Islet precursor cell (in vitro differentiated cells): ENCODE measurements at places on chromosomes 16 and 17.

DNA sequence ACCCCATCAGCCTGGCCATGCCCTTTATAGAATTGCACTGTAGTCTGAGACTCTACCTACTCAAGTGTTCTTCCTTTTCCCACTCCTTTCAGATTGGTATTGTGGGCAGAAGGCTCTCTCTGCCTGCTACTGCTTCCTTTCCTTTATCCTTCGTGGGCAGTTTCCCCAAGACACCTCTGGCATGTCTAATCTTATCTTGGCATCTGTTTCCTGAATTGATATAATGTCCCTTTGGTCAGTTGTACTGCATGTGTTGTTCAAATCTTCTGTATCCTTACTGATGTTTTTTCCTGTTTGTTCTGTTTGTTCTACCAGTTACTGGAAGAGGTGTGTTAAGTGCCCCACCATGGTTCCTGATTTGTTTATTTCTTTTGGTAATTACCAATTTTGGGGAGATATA, 29.5 kb upstream of the MSI2 start:
- DNase-seq: peak; percentile 44

- DNase-seq: peak; percentile 62
Observed at GRCh38 chr17:11486101-11486867, 112.0 kb upstream of the DNAH9 start.

- peak; percentile 13 for DNase-seq
Observed at GRCh38 chr17:32915245-32915644, 12.7 kb upstream of the TMEM98 start.

DNA sequence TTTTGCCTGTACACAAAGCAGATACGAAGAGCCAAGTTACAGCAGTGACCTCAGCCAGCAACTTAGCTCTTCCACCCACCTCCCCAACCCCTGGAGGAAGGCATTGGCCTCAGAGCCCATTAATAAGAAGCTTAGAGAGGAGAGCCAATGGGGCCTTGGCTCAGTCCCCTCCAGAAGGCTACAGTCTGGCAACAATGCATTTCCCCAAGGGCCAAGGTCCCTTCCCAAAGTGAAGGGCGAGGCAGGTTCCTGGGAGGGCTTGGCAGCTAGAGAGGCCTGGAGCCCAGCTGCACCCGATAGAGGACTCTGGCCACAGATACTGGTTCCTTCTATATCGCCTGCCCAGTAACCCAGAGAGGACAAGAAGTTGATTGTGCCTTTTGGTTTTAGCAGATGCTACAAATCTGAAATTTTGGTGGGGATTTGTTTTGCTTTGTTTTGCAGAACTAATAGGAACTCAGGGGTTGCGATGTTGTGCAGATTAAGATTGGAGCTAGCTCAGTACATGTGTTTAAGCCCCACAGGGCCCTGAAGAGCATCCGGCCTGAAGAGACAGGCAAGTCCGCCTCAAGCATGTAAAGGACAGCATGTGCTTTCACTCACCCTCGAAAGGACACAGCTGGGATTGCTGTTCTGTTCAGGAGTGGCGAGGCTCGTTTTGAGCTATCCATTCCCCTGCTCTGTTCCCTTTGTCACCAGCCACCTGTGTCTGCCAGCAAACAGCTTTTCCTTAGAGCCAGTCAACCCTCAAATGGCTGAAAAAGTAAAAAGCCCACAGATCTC, 12.0 kb upstream of the PNPO start:
- DNase-seq: no peak

- no peak for DNase-seq
Observed at GRCh38 chr16:31182391-31182790, 2.5 kb downstream of the FUS start.

- no peak for DNase-seq
Observed at GRCh38 chr17:10583834-10584233, 34.4 kb upstream of the MYH2 start.

GRCh38 chr17:69743091-69743490, 328.6 kb downstream of the MAP2K6 start:
- DNase-seq: no peak

GRCh38 chr16:76941113-76941512, 249.9 kb upstream of the MON1B start:
- DNase-seq: no peak

DNA sequence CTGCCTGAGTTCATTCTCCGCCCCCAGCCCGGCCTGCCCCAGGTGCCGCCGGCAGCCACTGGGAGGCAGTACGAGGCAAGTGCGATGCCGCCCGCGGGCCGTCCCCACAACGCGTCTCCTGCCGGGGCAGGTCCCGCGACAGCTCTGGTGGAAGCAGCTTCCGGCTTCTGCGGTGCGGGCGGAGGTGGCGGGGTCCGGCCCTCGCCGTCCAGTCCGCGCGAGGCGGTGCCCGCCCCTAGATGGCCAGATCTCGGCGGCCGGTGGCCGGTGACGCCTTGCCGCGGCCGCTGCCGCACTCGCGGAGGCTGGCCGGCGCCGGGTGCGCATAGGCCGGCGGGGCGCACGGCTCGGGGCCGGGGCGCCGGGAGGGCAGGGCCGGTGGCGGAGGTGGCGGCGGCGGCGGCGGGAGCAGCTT, 1.8 kb downstream of the GJD3 start:
- DNase-seq: peak; percentile 97

DNA sequence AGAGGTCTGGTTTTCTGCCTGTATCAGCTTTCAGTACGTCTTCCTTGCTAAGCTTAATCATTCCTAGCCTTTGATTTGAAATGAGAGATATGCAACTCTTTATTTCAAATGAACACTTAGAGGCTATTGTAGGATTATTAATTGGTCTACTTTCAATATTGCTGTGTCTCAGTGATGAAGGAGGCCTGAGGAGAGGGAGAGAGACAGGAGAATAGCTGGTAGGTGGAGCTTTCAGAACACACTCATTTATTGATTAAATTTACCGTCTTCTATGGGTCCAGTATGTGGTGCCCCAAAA, 187.0 kb downstream of the BCAS3 start:
- DNase-seq: no peak

GRCh38 chr17:50288306-50288705, 14.0 kb downstream of the TMEM92 start:
- no peak for DNase-seq

GRCh38 chr16:80350061-80350460, 190.7 kb upstream of the DYNLRB2 start:
- no peak for DNase-seq

DNA sequence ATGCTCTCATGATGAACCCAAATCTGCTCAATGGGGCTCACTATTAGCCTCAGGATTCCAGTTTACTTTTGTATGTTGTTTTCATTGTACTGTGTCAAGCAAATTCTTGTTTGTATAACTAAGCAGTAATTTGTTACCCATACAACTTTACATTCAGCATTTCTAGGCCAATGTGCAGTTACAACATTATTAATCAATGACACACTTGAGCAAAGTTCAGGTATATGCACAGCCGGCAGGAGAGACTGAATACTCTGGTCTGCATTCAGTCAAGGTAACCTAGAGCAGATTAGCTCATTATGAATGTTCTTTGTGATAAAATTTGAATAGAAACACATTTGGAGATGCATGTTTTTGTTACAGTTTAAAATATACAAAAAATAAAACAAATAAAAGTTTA, 2.2 kb upstream of the MYO1D start:
- no peak for DNase-seq

- DNase-seq: peak; percentile 63
Observed at GRCh38 chr17:61251939-61252865, 147.4 kb upstream of the TBX2 start.

DNA sequence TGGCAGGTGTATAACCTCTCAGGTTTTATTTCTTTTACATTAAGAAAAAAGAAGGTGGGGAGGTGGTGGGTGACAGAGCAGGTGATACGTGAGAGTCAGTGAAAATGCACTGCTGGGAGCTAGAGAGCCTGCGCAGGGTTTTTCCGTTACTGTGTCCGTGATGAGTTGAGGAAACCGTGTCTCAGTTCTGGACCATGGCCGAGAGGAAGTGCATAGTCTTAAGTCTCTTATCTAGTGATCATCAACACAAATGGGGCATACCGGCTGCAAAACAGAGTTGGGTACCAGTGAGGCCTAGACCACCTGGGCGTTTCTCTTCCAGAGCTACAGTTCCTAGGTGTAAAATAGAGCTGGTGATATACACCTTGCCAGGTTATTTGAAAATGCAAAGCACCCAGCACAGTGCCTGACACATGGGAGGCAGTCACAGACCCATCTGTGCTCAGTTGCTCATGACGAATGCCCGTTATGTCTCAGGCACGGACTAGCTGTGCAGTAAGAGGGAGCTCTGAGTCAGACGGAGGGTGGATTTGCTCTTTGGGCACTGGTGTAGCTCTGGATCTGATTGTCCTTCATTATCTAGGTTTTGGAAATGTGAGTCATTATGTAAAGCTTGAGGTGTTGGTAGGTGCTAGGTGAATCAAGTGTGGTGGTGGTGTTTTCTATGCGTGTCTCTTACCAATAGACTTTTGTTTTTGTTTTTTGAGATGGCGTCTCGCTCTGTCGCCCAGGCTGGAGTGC, 60.9 kb downstream of the RPTOR start:
- DNase-seq: no peak

DNA sequence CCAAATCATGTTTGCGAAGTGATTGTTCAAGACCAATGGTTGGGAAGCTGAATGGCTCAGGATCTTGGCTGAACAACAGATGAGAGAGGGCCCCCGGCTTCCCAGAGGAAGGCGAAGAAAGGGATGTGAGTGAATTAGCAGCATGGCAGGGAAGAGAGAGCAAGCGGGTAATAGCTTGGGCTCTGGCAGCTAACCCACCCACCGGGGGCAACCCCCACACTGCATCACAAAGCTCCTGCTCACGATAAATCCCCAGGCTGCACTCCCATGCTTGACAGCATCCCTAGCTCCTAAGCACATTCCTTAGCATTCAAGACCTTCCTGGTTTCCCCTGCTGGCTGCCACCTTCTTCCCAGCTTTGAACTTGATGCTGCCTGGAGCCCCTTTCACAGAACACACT, 26.2 kb upstream of the EMP2 start:
- no peak for DNase-seq

- no peak for DNase-seq
Observed at GRCh38 chr17:64147110-64148016, 17.4 kb upstream of the ERN1 start.

GRCh38 chr16:72240466-72240865, 68.5 kb upstream of the PMFBP1 start:
- no peak for DNase-seq

GRCh38 chr17:65332375-65332774, 195.2 kb downstream of the RGS9 start:
- peak; percentile 84 for DNase-seq

DNA sequence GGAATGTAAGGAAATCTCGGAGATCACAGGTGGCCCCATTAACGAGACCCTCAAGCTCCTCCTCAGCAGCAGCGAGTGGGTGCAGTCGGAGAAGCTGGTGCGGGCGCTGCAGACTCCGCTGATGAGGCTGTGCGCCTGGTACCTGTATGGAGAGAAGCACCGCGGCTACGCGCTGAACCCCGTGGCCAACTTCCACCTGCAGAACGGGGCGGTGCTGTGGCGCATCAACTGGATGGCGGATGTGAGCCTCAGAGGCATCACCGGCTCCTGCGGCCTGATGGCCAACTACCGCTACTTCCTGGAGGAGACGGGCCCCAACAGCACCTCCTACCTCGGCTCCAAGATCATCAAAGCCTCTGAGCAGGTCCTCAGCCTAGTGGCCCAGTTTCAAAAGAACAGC, 16.2 kb downstream of the MLYCD start:
- DNase-seq: peak; percentile 44

GRCh38 chr17:44350733-44351226, 5.7 kb downstream of the GRN start:
- peak; percentile 93 for DNase-seq

- no peak for DNase-seq
Observed at GRCh38 chr16:88515371-88515770, 54.8 kb upstream of the ZC3H18 start.

- DNase-seq: no peak
Observed at GRCh38 chr16:1093284-1094123, 2.5 kb downstream of the C1QTNF8 start.

DNA sequence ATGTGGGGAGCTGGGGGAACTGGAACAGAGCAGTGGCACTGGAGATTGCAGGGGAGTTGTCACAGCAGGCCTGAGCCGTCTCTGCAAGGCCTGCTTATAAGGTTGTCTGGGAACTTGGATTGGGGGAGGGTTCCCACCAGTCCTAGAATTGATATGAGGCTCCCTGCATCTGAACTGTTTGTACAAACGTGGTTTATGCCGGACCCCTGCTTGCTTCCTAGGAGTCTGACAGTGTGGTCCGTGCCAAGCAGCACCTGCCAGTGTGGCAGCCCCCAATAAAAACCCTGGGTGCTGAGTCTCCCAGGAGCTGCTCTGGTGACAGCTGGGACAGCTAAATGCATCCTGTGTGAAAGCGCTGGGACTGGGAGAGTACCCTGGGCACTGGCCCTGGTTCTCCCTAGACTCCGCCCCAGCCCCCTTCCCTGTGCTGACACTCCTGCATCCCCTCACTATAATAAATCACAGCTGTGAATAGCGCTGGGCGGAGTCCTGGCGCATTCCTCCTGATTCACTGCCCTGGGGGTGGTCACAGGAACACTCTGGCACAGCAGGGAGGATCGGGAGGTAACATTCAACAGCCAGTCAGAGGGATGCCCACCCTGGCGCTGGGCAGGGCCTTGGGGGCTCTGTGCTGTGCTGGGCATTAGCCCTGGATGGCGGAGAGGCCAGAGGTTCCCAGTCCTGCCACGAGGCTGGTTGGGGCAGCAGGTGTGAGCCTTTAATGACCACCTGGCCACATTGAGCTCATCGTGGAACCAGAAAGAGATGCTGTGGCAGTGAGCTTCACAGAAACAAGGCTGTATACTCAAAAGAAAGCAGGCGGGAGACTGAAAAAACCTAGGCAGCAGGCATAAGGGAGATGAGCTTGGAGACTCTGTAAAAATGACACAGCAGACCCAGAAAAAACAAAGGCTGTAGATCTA, 45.6 kb downstream of the RMI2 start:
- DNase-seq: peak; percentile 82

DNA sequence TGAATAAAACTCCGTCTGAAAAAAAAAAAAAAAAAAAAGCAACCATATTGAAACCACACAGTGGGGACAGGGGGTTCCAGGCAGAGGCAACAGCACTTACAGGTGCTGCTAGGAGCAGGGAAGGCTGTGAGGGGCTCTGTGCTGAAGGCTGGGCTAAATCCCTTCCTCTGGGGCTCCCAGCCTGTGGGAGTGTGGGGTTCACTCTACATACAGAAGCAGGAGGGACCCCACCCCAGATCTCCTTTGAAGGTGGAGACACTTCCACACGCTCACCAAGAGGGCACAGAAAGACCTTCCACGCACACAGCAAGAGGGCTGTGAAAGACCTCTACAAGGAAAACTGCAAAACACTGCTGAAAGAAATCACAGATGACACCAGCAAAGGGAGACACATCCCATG, 53.9 kb downstream of the USP22 start:
- no peak for DNase-seq

DNA sequence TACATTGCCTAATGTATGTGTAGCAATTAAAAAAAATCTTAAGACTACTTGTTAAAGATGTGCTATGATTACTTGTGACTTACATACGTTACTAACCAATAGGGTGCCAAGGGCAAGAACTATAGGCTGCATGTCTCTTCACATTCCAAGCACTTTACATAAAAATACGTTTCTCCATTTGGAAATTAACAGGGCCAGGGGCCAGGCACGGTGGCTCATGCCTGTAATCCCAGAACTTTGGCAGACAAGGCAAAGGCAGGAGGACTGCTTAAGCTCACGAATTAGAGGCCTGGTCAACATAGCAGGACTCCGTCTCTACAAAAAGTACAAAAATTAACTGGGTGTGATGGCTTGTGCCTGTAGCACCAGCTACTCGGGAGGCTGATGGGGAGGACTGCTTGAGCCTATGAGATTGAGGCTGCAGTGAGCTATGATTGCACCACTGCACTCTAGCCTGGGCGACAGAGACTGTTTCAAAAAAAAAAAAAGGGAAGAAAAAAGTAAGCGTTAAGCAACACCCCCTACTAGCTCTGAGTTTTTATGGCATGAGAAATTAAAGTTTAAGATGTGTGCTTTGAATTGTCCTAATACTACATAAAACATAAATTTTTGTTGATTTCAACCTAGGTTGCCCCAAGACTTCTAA, 12.3 kb downstream of the PSMD12 start:
- no peak for DNase-seq
